ENCODE measurements at places on chromosomes 6 and 20.

- DNase-seq: no peak
- H3K4me1 ChIP-seq: no peaks in the 10 kb centered on the region
- no peak overlapping the region for H3K4me3 ChIP-seq
- H3K27ac ChIP-seq: no peak overlapping the region
- no peaks in the 10 kb centered on the region for H3K27me3 ChIP-seq
Observed at GRCh38 chr20:51366155-51366886, 176.2 kb downstream of the NFATC2 start.

GRCh38 chr20:5715071-5715841 is 34.9 kb upstream of the SHLD1 start:
- H3K4me1 ChIP-seq: 0 out of 2 replicates have a peak, but pooled peaks cover 3% of the 10 kb centered on the region
- DNase-seq: no peak
- no peak overlapping the region for H3K27ac ChIP-seq
- H3K4me3 ChIP-seq: no peak overlapping the region
- H3K36me3 ChIP-seq: no peaks in the 10 kb centered on the region

- H3K27ac ChIP-seq: no peak overlapping the region
- no peak overlapping the region for H3K4me3 ChIP-seq
- H3K36me3 ChIP-seq: no peaks in the 10 kb centered on the region
- no peak for DNase-seq
- H3K4me1 ChIP-seq: no peaks in the 10 kb centered on the region
Observed at GRCh38 chr20:56245761-56246160, 2.8 kb upstream of the MC3R start.

- no peaks in the 10 kb centered on the region for H3K27me3 ChIP-seq
- H3K4me1 ChIP-seq: no peaks in the 10 kb centered on the region
- H3K36me3 ChIP-seq: no peaks in the 10 kb centered on the region
- no peak overlapping the region for H3K27ac ChIP-seq
- DNase-seq: no peak
Observed at GRCh38 chr20:4102381-4102780, 87.0 kb upstream of the RNF24 start.

Measured in Caco-2 (cell line).